ENCODE measurements at places on chromosomes 11 and 22. TPM values are rescaled to one million over a fixed set of nuclear protein-coding genes. Genes with fewer than 3 reads are reported as not detected.

The DEFB131B gene
- total RNA-seq, result not detected

The IL17REL gene
- total RNA-seq, result not detected

DNA sequence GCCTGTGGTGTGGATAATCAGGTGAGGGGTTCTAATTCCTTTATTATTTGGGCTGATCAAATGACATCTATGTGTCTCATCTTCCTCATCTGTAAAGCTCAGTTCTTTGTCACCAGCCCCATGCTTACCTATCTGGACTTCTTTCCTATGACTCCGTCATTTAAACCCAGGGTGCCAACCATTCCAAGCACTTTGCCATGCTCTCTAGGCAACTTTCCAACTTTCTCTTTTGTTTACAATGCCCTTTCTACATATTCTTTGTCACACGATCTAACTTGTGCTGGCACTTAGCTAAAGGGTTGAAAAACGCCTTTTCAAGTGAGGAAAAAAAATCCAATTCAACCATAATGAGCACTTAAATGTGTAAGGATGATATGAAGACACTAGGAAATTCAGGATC is 27.9 kb downstream of the EXPH5 start:
- no peak for DNase-seq
- no peaks in the 10 kb centered on the region for H3K4me1 ChIP-seq
- no peaks in the 10 kb centered on the region for H3K36me3 ChIP-seq
- H3K27ac ChIP-seq, result no peak overlapping the region
- no peaks in the 10 kb centered on the region for H3K27me3 ChIP-seq

DNA sequence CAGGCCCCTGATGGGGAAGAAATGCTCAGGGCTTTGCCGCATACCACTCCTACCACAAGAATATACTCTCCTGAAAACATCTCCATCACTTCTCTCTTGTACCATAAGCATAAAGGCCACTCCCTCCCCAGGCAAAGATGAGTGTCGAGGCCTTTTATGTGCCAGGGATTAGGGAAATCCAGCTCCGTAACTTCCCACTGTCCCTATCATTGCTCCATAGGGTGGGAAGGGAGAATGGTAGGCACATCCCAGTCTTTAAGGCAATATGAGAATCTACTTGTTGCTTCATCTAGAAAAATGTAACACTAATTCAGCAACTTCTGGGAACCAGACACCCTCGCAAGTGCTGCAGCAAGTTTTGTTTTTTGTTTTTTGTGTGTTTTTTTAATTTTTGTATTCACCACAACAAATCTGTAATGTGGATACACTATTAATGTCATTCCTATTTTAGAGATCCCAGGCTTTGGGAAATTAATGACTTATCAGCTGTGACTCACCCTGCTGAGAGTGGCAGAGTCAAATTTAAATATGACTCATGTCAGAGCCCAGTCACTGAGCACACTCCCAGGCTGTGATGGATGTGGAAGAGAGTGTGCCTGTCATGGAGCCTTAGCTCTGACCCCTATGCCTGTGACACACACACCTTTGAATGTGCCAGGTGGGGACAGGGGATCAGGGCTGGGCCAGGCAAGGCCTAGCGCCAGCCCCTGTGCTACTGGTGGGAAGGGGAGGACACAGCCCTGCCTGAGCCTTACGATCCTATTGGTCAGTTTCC is 23.4 kb downstream of the PANX1 start:
- no peak overlapping the region for H3K4me3 ChIP-seq
- no peaks in the 10 kb centered on the region for H3K27me3 ChIP-seq
- H3K27ac ChIP-seq, result no peak overlapping the region
- H3K4me1 ChIP-seq, result peaks cover 48% of the 10 kb centered on the region
- H3K36me3 ChIP-seq, result peaks cover 16% of the 10 kb centered on the region

DNA sequence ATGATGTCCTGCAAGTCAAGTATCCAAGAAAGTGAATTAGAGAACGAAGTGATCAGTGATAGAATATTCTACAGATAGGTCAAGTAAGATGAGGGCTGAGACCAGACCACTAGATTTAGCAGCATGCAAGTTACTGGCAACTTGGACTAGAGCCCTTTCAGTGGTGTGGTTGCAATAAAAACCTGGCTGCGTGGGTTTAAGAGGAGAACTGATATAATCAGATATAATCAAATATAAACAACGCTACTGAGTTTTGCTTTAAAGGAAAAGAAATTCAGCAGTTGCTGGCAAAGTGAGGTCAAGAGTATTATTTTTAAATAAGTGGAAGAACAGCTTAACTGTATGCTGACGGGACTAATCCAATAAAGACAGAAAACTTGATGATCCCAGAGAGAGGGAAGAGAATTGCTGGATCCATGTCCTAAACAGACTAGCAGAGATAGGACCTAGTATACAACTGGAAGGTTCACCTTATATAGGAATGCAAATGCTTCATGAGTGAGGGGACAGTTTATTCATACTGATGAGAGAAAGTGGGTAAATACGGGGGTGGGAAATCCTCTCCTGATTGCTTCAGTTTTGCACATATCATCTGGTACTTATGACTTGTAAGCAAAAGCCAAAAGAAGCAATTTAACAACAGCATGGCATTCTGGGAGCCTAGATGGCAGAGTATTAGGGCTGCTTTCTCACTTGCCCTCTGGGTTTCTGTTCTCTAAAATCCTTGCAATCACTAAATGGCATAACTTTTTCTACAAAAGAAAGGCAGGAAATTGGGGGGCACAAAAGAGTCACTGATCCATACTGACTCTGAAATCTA is 146.2 kb downstream of the RBFOX2 start:
- DNase-seq, result no peak
- H3K36me3 ChIP-seq, result no peaks in the 10 kb centered on the region
- no peak overlapping the region for H3K4me3 ChIP-seq
- H3K4me1 ChIP-seq, result peaks cover 15% of the 10 kb centered on the region
- no peak overlapping the region for H3K27ac ChIP-seq
- no peaks in the 10 kb centered on the region for H3K27me3 ChIP-seq

- H3K27me3 ChIP-seq, result no peaks in the 10 kb centered on the region
- no peak overlapping the region for H3K27ac ChIP-seq
- H3K4me1 ChIP-seq, result no peaks in the 10 kb centered on the region
- H3K4me3 ChIP-seq, result no peak overlapping the region
- H3K36me3 ChIP-seq, result no peaks in the 10 kb centered on the region
- DNase-seq, result no peak
Measured at GRCh38 chr11:92409355-92409754, 184.7 kb downstream of the FAT3 start.

GRCh38 chr11:3088806-3089205 is 31.6 kb upstream of the CARS1 start:
- DNase-seq, result no peak
- no peak overlapping the region for H3K4me3 ChIP-seq
- no peaks in the 10 kb centered on the region for H3K36me3 ChIP-seq
- no peaks in the 10 kb centered on the region for H3K27me3 ChIP-seq

DNA sequence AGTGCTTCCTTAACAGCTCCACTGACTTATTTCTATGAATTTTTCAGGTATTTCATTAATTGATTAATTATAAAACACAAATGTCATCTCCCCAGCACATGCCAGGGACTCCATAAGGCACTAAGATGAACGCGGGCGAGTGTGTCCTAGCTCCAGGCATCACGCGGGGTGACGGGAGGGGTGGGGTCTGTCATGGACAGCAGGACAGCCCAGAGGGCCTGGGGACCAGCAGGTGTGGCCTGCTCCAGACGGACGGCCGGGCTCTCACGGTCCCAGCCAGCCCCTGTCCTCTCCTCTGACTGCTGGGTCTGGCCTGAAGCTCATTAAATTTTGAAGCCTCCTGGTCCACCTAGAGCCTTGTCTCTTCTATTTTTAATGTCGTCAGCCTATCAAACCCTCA is 531.1 kb downstream of the BRD1 start:
- H3K27ac ChIP-seq, result no peak overlapping the region
- no peaks in the 10 kb centered on the region for H3K4me1 ChIP-seq
- no peaks in the 10 kb centered on the region for H3K36me3 ChIP-seq
- no peaks in the 10 kb centered on the region for H3K27me3 ChIP-seq
- no peak for DNase-seq
- no peak overlapping the region for H3K4me3 ChIP-seq

- H3K4me1 ChIP-seq, result peaks cover 58% of the 10 kb centered on the region
- no peak for DNase-seq
- H3K27me3 ChIP-seq, result no peaks in the 10 kb centered on the region
- peak overlapping the region; percentile 86 for H3K27ac ChIP-seq
Measured at GRCh38 chr22:19120829-19121630, 1.2 kb downstream of the DGCR2 start.

Data from activated CD4-positive, alpha-beta T cell treated with anti-CD3 and anti-CD28 coated beads, Interleukin-2, amount 10 ng/mL, durations not matched to agents 7 days and 5 days (primary cell).